ENCODE measurements at places on chromosomes 11 and 22. TPM values are rescaled to one million over a fixed set of nuclear protein-coding genes. Genes with fewer than 3 reads are reported as not detected.
A peak's percentile ranks its signal among the peaks of the same experiment; 100 is the strongest.

GRCh38 chr11:72737336-72737735 lies 14.9 kb downstream of the ARAP1 start:
- ATAC-seq = no peak

DNA sequence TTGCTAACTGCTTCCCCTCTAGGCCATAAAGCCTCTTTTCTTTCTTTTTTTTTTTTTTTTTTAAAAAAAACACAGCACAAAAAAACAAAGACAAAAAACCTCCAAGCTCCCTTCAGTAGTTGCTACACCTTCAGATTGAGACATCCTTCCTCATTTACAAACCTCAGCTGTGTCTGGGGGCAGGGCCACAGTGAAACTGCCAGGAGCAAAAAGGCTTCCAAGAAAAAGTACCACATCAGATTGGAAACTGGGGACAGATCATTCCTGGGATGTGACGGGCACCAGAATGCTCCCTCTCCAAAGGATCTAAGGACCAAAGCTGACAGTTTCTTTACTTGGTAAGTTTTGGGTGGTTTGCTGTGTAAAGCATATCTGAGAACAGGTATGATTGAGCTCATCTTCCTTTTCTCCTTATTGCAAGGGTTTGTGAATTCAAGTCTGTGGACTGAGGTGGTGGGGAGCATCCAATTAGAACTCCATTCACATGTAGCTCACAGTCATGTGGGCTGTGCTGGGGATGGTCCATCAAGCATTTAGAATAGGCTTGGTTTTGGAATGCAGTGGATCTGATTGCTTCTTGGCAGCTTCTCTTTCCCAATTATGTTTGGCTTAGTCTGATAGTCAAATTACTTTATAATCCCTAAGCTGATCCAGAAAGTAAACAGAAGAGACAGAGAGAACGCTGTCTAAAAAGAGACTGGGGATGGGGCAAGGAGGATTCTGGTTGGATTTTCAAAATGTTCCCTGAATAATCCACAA lies 705 bp downstream of the BBOX1 start:
- ATAC-seq = no peak

- no peak for ATAC-seq
These were observed 100.8 kb upstream of the B3GAT1 start for GRCh38 chr11:134512571-134513538.

DNA sequence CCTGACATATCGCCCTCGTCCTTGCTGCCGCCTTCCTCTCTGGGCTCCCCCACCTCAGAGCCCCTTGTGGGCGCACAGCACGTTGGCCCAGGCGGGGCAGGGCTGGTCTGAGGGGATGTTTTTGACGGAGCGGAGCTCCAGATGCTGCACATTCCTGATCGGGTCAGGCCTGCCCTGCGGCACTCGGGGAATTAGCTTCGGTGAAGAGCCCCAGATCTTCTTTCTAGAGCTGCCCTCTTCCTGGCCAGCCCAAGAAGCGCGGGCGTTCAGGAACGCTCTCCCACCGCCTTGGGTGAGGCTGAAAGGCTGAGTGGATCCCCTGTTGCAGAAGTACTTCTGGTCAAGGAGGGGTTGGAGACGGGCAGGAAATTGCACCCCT lies 12.1 kb downstream of the YPEL4 start:
- ATAC-seq = peak; percentile 7

DNA sequence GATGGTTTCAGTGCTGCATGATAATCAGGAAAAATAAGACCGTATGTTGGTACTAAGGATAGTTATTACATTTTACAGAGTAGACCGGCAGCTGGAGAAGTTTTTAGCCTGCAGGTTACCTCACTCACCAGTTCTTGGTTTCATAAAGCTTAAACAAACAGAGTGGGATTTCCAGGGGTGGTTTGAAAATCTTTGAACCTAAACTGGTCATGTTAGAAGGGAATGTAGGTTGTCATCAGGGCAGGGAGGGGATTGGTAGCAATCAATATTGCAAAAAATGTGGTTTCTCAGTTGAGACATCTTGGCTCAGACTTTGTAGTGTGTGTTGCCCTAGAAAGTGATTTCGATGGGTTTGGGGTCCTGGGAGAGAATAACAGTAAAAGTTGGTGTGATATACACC lies 17.5 kb downstream of the EXT2 start:
- ATAC-seq = no peak

DNA sequence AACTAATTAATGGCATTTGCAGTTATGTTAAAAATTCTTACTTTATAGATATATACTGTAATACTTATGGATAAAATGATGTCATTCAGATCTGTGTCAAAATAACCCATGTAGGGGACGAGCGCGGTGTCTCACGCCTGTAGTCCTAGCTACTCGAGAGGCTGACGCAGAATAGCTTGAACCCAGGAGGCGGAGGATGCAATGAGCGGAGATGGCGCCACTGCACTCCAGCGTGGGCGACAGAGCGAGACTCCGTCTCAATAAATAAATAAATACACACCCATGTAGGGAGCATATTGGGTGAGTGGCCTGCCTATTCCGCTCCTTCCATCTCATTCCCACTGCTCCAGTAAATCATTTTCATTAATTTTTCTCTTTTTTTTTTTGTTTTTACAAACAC lies 7.1 kb downstream of the SNU13 start:
- ATAC-seq = peak; percentile 49

GRCh38 chr22:24097961-24098391 lies 83.3 kb upstream of the SUSD2 start:
- no peak for ATAC-seq

DNA sequence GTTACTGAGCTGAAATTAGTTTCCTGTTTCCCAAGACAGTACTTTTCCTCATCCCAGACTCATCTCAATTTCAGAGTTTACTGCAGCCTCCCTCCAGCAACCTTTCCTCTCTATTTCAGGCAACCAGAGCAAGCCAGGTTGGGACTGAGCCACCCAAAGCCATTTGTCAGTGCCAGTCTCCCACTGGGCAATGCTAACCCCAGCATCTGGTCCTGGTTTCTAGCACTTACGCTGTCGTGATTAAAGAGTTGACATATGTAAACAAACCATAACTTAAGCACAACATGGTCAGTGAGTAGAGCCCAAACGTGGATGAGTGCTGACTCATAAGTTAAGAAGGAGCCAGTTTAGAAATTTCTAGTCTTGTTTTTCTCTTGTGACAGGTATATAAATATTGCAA lies 119.6 kb upstream of the BLID start:
- ATAC-seq = no peak

- no peak for ATAC-seq
These were observed 91.5 kb downstream of the ABTB2 start for GRCh38 chr11:34266090-34266912.

DNA sequence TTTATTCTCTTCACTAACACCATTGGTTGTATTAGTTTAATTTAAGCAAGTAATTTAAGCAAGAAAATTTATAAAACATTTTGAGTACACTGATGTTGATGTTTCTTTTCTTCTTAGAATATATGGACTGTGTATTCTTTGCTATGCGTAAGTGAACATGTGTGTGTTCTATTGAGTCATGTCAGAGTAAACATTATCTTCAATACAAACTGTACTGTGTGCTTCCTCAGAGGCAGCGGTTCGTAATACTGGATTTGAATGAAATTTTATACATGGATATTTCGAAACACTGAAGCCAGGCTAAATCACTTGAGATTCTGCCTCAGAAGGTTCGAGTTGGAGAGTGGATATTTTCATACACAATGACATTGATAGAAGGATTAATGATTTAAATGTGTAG lies 452.6 kb downstream of the LUZP2 start:
- ATAC-seq = no peak

GRCh38 chr11:113255096-113255495 lies 59.3 kb upstream of the TTC12 start:
- no peak for ATAC-seq

GRCh38 chr22:25942856-25943411 lies 200.9 kb downstream of the MYO18B start:
- no peak for ATAC-seq

DNA sequence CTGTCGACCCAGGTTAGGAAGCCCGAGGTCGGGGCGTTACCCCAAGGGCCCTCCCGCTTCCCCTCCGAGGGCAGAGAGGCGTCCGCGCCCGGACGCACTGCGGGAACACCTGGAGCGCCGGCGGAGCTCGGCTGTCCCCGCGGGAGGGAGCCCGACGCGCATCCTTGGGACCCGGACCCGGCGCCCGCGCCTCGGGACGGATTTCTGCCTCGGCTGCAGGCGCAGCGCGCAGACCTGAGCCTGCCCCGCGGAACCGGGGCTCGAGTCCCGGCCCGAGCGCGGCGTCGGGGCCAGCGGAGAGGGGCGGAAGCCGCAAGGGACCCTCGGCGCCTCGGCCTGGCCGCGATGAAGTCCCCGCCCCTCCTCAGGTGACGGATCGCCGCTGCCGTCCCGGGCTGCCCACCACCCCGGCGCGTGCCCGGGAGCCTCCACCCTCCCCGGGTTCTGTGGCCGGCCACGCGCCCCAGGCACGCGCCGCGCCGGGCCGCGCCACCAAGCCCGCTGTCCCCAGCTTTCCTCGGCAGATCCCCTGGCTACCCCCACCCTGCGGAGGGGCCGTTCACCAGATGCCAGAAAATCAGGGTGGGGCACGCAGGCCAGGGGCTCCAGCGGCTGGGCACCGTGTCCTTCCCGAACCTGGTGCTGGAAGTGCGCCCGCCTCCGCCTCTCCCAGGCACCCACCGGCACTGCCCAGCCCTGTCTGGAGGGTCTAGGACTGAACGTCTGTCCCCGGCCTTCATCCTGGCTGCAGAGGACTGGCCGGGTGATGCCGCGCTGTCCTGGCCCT lies 410 bp downstream of the GLB1L3 start:
- ATAC-seq = peak; percentile 21

- ATAC-seq = no peak
These were observed 33.6 kb downstream of the OSBP start for GRCh38 chr11:59582006-59582405.

- no peak for ATAC-seq
These were observed 15.2 kb downstream of the DDX17 start for GRCh38 chr22:38490915-38491314.

GRCh38 chr11:59918987-59919589 lies 19.1 kb upstream of the OOSP1 start:
- ATAC-seq = peak; percentile 41

DNA sequence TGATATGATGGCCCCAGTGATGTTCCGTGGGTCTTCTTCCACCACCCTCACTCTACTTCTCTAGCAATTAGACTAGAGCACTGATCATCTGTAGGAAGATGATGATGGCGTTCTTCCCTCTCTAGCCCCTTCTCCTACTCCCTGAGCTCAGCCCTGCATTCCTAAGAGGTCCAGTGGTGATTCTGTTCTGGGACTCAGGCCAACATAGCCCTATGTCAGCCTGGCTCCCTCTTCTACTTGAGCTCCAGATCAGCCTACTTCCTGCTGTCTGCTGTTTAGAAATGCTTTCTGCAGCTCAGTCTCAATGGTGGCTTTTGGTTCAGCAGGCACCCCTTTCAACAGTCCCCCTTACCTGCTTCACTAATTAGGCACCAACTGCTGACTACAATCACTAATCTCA lies 86.1 kb upstream of the ZBED5 start:
- no peak for ATAC-seq

Gene SOX6
- 13.6 TPM for total RNA-seq

Gene GGTLC3
- not detected for total RNA-seq

Gene GALNT18
- 9.4 TPM for total RNA-seq

Gene TMA7B
- total RNA-seq = 0.24 TPM

Gene ATG13
- total RNA-seq = 37.3 TPM

Gene CCDC116
- not detected for total RNA-seq

Gene CEP126
- total RNA-seq = 1.2 TPM
